ENCODE measurements at places on chromosomes 6 and 20. TPM values are rescaled to one million over a fixed set of nuclear protein-coding genes. Genes with fewer than 3 reads are reported as not detected.

MARCKS gene
- total RNA-seq: 153 TPM

PTGIS gene
- total RNA-seq: 1.9 TPM

LINC00237 gene
- total RNA-seq: 1.8 TPM

DNAAF9 gene
- total RNA-seq: not detected

ULBP2 gene
- 4.9 TPM for total RNA-seq

GLP1R gene
- not detected for total RNA-seq

DNA sequence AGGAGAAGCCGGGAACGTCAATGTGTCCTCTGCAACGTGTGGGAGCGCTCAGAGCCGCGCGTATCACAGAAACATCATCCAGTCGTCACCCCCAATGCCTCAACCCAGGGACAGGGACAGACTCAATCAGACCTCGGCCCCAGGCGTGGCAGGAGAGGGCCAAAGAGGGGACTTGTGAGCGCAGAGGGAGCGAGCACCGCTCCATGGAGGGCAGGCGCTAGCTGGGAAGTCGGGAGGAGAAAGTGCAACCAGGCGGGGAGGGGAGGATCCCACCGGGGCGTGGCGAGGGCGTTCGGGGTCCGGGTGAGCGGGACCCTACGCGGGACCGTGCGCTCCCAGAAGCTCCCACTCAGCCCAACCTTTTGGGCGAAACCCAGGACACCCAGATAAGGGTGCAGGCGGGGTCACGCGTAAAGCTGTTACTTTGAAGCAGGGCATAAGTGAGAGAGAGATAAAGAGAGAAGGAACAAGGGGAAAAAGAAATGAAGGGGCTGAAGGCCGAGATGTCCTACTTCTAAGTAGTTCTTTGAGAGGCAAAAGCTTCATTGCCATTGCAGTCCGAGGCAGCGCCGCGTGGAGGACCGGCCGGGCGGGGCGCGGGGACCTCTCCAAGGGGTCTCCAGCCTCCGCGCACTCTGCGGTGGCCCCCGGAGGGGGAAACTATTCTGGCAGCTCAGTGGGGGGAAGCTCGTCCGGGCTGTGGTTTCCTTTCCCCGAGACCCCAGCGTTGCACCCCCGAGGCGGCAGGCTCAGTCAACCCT, 862 bp upstream of the SOBP start:
- H3K27me3 ChIP-seq: peaks cover 3% of the 10 kb centered on the region
- DNase-seq: peak; percentile 33
- H3K4me1 ChIP-seq: no peaks in the 10 kb centered on the region
- no peaks in the 10 kb centered on the region for H3K36me3 ChIP-seq

DNA sequence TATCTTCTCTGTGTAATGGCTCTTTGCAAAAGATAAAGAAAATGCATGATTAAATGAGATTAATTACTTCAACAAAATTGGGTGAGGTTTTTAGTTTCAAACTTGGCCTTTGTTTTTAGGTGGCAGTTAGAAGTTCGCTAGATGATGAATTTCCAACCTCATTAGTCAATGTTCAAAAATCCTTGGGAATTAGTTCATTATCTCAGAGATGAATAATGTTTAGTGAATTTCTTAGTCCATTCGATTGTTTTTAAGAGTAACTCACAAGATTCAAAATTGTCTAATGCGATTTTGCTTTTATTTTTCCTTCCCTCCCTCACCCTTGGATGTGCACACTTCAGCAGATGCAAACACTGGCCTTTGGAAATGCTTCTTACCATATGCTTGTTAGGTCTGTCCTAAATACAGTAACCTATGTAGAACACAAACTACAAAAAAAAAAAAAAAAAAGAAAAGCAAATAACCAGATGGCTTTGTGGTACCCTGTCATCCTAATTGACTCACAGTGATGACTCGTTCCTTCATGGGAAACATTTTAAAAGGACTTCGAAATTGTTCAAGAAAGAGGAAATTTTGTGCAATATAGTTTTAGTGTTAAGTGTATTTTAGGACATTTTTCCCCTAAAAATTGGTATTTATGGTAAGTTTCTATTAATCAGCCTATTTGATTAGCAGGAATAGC, 66.7 kb downstream of the FAM229B start:
- no peak overlapping the region for H3K4me3 ChIP-seq
- no peak overlapping the region for H3K27ac ChIP-seq
- H3K36me3 ChIP-seq: no peaks in the 10 kb centered on the region
- H3K27me3 ChIP-seq: no peaks in the 10 kb centered on the region
- H3K4me1 ChIP-seq: no peaks in the 10 kb centered on the region

DNA sequence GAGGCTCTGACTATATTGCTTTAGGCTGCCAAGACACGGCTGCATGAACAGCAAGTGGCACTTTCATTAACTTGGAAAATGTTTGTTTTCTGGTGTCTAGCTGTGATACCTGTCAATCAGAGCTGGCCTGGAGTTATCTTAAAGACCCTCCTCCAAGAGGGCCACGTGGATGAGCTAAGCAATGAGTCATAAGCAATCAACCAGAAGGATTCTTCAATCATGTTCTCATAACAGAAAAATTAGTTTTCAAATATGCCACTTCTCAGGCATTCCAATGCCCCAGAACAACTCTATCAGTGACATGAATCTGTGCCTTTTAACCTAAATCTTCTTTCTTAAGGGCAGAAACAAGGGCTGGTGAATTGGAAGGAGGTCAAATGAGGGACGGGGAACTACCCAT, 283.0 kb downstream of the HTR1B start:
- H3K4me3 ChIP-seq: no peak overlapping the region
- no peak overlapping the region for H3K27ac ChIP-seq
- H3K27me3 ChIP-seq: no peaks in the 10 kb centered on the region
- DNase-seq: no peak
- H3K4me1 ChIP-seq: no peaks in the 10 kb centered on the region

DNA sequence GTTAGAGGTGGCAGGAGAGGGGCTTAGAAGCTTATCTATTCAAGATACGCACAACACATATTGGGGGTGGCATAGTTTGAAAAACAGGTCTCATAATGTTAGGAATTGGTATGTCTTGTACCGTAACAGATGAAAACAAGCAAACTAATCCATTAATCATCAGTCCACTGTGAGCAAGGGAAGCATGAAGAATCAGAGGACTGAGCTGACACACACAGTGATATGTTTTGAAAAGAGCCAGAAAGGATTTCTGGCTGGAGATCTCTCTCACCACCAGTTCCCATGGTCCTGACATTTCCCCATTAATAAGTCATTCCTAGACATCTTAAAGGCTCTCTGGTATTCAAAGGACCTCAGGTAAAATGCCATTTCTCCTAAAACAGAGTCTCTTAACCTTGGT, 158.8 kb upstream of the PHACTR1 start:
- H3K4me3 ChIP-seq: no peak overlapping the region
- H3K4me1 ChIP-seq: peaks cover 8% of the 10 kb centered on the region
- DNase-seq: no peak
- no peaks in the 10 kb centered on the region for H3K36me3 ChIP-seq

GRCh38 chr6:132391391-132392269, 9.6 kb downstream of the MOXD1 start:
- no peak overlapping the region for H3K4me3 ChIP-seq
- no peaks in the 10 kb centered on the region for H3K4me1 ChIP-seq
- H3K27ac ChIP-seq: no peak overlapping the region
- no peaks in the 10 kb centered on the region for H3K27me3 ChIP-seq
- no peaks in the 10 kb centered on the region for H3K36me3 ChIP-seq
- no peak for DNase-seq

- H3K4me1 ChIP-seq: peaks cover 27% of the 10 kb centered on the region
- no peaks in the 10 kb centered on the region for H3K36me3 ChIP-seq
- H3K4me3 ChIP-seq: no peak within 1 kb of the TSS
- no peaks in the 10 kb centered on the region for H3K27me3 ChIP-seq
- H3K27ac ChIP-seq: no peak within 1 kb of the TSS
Observed at GRCh38 chr6:168078943-168079405, at the start of gene FRMD1. TSS of gene FRMD1 (minus strand) at chr6:168079212. CDS start at chr6:168079094, 118 bp downstream.

- H3K36me3 ChIP-seq: peaks cover 5% of the 10 kb centered on the region
- no peak for DNase-seq
- H3K27me3 ChIP-seq: no peaks in the 10 kb centered on the region
- no peak overlapping the region for H3K4me3 ChIP-seq
- peak overlapping the region; percentile 39 for H3K27ac ChIP-seq
Observed at GRCh38 chr20:58433759-58434158, 44.7 kb downstream of the VAPB start.

DNA sequence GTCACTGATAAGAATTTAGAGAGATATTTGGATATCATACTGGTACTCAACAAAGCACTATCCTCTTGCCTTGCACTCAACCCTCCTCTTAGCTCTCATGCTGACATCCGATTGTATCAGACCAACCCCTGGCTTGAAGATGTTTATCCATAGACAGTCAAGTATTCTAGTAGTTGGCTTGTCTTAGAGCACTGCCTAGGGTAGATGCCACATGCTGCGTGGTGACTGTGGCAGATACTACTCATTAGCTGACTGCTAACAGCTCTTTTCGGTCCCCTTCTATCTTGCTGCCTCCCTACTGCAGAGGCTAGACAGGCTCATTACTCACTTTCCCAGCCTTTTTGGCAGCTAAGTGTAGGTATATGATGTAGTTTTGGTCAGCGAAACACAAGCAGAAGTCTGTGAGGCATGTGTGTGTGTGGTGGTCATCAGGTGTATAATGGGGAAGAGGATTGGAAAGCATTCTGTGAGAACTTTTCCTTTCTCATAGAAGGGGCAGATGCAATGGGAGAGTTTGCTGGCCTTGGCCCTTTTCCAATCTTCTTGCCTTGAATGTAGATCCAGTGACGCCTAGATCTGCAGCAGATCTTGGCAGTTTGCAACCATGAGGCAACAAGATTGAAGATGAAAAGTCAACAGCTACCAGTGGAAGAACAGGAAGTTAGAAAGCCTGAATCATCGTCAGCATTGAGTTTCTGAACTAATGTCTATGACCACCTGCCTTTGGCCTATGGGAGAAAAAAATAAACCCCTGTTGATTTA, 4.4 kb upstream of the IFNGR1 start:
- no peak for DNase-seq
- H3K27ac ChIP-seq: no peak overlapping the region
- H3K27me3 ChIP-seq: no peaks in the 10 kb centered on the region
- no peak overlapping the region for H3K4me3 ChIP-seq
- peaks cover 26% of the 10 kb centered on the region for H3K4me1 ChIP-seq

DNA sequence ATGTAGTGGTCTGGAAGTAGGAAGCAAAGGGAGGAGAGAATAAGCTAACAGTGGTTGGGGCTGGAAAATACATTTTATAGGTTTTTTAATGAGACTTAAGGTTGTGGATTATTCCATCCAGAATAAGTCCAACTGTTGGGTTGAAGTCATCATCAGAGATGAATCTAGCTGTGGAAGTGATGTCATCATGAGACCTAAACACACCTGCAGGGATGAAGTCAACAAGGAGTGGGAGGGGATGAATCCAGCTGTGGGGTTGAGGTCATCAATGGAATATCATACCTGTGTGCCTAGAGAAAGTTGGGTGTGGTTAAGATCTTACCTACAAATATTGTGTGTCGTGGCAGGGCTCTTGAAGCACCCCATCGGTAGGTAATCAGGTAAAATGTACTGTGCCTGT, 730.7 kb downstream of the RFPL4B start:
- no peaks in the 10 kb centered on the region for H3K4me1 ChIP-seq
- no peaks in the 10 kb centered on the region for H3K36me3 ChIP-seq
- H3K27ac ChIP-seq: no peak overlapping the region
- no peak overlapping the region for H3K4me3 ChIP-seq
- no peak for DNase-seq

DNA sequence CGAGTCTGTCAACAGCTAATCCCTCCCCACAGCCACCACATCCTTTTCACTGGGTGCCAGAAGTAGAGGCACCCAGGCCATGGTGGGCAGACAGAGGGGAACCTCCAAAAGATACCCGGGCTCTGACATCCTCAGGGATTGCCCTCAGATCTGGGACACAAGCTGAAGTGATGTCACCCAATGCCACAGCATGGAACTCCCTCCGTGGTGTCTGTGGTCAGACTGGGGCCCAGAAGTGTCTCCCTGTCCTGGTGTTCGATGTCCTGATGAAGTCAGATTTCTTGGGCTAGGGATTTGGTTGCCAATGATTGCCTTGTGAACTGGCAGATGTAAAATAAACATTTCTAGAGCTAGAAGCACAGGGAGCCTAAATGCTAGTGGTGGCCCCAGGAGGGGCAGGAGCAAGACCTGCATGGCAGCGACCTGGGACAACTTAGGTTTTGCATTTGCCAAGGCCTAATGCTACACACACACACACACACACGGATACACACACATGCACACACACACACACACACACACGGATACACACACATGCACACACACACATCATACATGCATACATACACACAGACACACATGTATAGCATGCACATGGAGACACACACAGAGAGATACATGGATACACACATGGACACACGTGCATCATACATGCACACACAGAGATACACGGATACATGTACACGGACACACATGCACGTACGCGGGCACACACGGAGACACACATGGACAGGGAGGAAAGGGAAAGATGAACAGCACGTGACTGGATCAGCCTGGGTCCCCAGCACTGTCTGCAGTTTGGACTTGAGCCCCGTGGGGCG, 221.0 kb downstream of the NFATC2 start:
- DNase-seq: no peak
- no peaks in the 10 kb centered on the region for H3K4me1 ChIP-seq
- H3K27me3 ChIP-seq: no peaks in the 10 kb centered on the region
- H3K27ac ChIP-seq: no peak overlapping the region
- no peak overlapping the region for H3K4me3 ChIP-seq

DNA sequence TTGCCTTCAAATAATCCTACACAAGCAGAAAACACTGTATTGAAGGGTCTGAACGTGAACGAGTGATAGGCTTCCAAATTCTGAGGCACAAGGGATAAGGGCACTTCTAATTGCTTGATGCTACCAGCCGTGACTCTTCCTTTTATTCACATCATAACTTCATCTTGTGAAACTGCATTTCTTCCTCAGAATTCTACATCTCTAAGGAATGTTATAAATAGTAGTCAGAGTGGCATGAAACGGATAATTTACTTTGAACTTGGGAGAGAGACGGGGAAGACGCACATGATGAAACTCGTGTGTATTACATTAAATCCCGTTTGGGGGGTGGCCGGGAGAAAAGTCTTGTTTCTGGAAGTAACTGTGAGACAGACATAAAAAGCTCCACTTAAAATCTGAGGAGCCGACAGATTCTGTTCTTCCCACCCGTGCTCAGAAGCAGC, 754 bp downstream of the HDDC2 start:
- no peaks in the 10 kb centered on the region for H3K36me3 ChIP-seq
- no peak for DNase-seq
